ENCODE measurements at places on chromosomes 3 and 15. TPM values are rescaled to one million over a fixed set of nuclear protein-coding genes. Genes with fewer than 3 reads are reported as not detected.

- DNase-seq, result no peak
These were observed 62.7 kb downstream of the GLDN start for GRCh38 chr15:51403946-51404695.

Gene GOLGA8J
- total RNA-seq, result 0.33 TPM

DNA sequence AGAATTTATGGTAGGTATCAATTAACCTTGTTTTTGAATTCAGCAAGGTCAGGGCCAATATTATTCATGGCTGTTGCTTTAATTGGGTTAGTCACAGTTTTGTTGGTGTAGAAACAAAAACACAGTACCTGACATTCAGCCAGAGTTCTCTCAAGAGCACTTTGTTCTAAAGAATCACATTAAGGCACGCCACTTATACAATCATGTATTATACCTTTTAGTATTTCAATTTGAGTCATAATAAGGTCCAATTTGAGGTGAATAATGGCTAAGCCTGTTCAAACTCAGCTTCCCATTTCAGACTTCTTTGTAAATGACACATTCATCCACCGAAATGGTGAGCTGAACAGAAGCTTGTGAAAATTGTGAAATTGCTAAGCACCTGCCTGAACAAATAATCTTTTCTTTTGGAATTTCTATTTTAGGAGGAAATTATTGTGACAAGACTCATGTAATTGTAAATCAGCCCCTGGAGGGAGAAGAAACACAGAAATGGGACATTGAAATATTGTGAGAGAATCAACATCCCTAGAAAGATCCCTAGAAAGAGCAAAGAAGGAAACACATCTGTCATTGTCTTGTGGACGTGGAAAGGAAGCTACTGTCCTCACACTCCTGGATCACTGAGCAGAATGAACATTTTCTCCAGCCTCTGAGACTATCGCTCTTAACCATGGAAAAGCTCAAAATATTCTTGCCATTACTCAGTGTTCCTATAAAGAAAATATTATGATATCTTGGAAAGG lies 29.3 kb downstream of the RIOX2 start:
- no peak for DNase-seq

- no peak for DNase-seq
These were observed 287.6 kb downstream of the DIPK2A start for GRCh38 chr3:144259267-144259666.
